LHCN-M2 (cell line): ENCODE measurements at places on chromosomes 13 and 19. TPM values are rescaled to one million over a fixed set of nuclear protein-coding genes. Genes with fewer than 3 reads are reported as not detected.

MEIOSIN gene
- not detected in 2 replicates for total RNA-seq

PGLYRP1 gene
- not detected in 2 replicates for total RNA-seq

MAP4K1 gene
- 0.19 and 2.0 TPM in 2 replicates for total RNA-seq

NKPD1 gene
- 0.06 TPM in 1 of 2 replicates, not detected in the other for total RNA-seq
